ENCODE measurements at places on chromosomes 2 and 18. TPM values are rescaled to one million over a fixed set of nuclear protein-coding genes. Genes with fewer than 3 reads are reported as not detected.

Gene ICOS
- not detected for total RNA-seq

Gene KIF1A
- total RNA-seq: not detected

Gene SESTD1
- total RNA-seq: 6.4 TPM

Gene SUPT7L
- total RNA-seq: 21.1 TPM

Gene POTEJ
- total RNA-seq: not detected

Gene RGPD4
- not detected for total RNA-seq

Gene SLC4A5
- total RNA-seq: not detected

Gene ZBTB7C
- total RNA-seq: not detected

Gene SMC6
- total RNA-seq: 15.0 TPM

Gene CDK15
- 2.9 TPM for total RNA-seq

Gene RPE
- total RNA-seq: 104 TPM

Gene GCG
- total RNA-seq: not detected

Gene KCNK3
- total RNA-seq: not detected

Gene DNAJC27
- 2.0 TPM for total RNA-seq

Gene DIS3L2
- 14.4 TPM for total RNA-seq

Gene LIMS1
- 66.3 TPM for total RNA-seq

Gene FKBP7
- total RNA-seq: 36.7 TPM

Gene ASB18
- total RNA-seq: not detected

Gene IL36B
- total RNA-seq: not detected

Gene ALPG
- not detected for total RNA-seq

Gene TRIM54
- total RNA-seq: not detected

Gene FSHR
- not detected for total RNA-seq

Gene MC4R
- total RNA-seq: not detected

Gene CYP1B1
- total RNA-seq: 30.0 TPM

Gene ITPRID2
- 118 TPM for total RNA-seq

Gene PRSS56
- total RNA-seq: not detected

Gene MOGAT1
- total RNA-seq: not detected

Measured in myometrial cell (primary cell).